ENCODE measurements at places on chromosomes 11 and 22.

GRCh38 chr11:61072316-61073109 lies 29.8 kb upstream of the CD5 start:
- no peak for DNase-seq

GRCh38 chr11:17508791-17509190 lies 32.1 kb upstream of the ABCC8 start:
- no peak for DNase-seq

DNA sequence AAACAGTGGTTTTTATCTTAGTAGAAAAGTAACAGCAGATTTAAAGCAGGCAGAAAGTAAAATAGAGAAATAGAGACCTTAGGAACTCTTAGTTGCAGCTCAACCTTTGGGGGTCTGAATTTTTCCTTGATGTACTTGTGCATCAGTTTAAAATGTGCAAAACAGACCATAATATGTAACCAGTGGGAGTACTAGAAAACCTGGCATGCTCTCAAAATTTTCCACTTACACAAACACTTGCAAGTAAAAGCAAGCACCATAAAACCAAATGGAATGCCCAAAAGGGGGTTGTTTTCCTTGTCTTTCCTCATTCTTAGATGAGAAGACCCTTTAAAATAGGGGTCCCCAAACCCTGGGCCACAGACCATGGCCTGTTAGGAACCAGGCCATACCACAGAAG lies 12.9 kb upstream of the MRGPRE start:
- DNase-seq: no peak

GRCh38 chr11:134932761-134933160 lies 520.7 kb upstream of the B3GAT1 start:
- DNase-seq: no peak

DNA sequence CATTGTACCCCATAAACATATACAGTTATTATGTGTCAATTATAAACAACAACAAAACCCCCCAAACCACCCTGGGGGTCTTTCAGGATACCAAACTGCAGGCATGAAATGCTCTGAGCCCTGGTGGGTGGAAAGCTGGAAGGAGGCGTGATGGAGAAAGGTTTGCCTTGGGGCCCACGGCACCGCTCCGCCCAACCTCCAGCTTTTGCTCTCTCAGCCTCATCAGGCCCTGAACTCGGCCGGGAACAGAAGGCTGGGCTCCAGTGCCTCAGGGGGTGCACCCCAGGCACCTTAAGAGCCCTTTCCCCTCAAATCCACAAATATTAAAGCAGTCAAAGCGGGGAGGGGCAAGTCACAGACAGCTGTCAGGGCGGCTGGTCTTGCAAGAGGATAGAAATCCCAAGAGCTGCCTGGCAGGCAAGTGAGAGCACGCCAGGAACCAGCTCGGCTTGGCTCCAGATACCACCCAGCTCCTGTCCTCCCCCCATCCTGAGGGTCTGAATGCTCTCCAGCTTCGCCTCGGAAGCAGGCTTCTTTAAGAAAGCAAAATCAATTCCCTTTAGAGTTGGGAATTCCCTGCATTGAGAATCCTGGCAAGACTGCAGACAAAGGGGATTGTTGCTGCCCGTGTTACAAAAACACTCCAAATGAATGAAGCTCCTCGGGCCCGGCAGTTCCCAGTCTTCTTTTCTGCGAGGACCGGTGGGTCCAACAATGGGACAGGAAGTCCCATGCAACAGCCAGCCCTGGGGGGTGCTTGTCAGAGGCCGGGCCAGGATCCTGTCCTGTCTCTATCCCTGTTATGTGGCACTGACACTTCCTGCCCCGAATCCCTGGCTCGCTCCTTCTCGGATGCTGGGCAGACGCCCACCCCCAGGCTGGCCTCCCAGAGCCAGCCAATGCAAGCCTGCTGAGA lies 80.8 kb downstream of the NAT10 start:
- no peak for DNase-seq

DNA sequence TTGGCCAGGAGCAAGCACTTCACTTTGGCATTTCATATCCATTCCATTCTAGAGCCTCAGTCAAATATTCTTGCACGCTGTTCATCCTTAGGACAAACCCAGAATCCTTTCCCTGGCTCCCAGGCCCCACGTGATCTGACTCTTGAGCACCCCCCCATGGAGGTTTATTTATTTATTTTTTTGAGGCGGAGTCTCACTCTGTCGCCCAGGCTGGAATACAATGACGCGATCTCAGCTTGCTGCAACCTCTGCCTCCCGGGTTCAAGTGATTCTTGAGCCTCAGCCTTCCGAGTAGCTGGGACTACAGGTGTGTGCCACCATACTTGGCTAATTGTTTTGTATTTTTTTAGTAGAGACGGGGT lies 12.7 kb upstream of the TSGA10IP start:
- DNase-seq: no peak

- no peak for DNase-seq
Observed at GRCh38 chr22:44289414-44290171, 23.2 kb downstream of the SHISAL1 start.

DNA sequence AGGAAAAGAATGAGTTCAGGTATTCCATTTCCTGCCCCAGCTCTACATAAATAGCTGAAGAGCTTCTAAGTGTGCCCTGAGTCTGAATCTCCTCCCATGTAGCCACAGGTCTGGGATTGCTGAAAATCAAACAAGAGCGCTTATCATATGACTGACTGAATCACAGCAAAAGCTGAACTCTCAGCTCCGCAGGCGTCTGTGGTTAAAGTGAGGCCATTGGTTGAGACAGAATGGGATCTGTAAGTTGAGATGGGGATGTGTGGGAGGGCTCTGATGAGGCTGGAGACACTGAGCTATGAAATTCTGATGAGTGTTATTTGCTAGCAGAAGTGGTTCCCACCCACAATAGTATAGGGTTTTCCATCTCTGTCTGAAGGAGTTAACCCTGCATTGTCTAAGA lies 637.0 kb downstream of the OPCML start:
- peak; percentile 76 for DNase-seq

- no peak for DNase-seq
Observed at GRCh38 chr11:82082976-82083375, 650.7 kb downstream of the FAM181B start.

DNA sequence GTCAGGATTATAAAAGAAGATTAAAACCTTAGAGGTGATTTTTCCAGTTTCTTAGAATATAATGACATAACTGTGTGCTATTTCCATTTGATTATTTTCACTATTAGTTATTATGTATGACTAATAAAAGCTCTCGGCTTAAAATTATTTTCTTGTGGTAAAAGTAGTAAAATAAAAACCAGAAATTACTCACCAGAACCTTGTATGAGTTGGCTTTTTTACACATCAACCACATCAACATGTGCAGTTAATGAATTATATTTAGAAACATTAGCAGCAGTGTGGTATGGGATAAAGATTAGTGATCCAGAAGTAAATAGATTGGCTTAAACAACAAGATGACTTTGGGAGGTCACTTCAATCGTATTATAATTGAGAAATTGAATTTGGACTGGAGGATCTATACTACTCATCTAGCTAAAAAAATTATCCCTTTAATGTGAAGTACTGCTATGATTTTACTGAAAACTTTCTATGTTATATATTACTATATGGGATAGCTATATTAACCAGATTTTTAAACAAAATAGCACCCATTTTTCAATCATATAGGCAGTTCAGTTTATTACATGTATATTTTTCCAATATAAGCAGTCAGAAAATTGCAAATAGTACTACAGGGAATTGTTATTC lies 2.8 kb upstream of the BCO2 start:
- DNase-seq: no peak

DNA sequence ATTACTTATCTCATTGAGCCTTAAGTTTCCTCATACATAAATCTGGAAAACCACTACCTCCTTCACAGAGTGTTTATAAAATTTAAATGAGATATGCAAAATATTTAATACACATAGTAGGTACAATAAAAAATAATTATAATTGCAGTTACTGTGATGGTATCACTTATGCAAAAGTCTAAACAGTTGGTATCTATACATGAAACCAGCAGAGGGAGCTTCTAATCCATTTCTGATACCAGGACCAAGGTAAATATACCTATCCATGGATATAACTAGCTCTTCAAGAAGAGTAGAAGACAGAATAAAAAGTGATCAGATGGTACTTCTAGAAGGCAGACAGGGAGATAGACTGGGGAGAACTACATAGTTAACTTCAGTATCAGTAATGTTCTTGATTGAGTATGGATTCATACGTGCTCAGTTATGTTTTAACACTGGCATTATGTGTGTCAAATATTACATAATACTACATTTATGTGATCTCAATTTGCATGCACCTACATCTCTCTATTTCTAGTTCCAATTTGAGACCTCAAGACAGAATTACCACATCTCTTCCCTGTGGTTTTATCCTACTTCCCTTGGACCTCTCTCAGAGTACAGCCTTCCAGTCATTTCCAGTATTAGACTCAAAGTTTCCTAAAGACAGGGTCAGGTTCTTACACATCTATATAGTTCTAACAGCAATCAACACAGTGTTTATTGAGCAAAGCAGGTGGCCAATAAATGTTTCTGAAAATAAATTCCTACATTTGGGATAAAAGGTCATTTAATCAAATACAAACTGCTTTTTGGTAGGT lies 13.7 kb upstream of the TSG101 start:
- DNase-seq: no peak

- no peak for DNase-seq
Observed at GRCh38 chr11:127006311-127006710, 5.7 kb upstream of the KIRREL3 start.

DNA sequence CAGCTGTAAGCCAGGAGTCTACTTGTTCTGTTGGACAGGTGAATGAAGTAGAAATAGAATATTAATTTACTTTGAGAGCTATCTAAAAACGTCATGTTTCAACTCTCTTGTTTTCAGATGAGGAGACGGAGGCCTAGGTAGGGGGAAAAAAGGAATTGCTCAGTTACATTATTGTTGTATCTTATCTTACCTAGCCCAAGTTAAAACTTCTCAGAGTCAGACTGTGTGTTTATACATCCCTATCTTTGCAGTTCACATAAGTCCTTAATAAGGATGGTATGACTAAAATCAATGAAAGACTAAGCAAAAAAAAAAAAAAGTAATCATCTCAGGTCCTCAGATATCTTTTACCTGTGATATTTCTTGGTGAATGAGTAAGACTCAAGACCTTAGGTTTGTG lies 62.8 kb downstream of the TEAD1 start:
- DNase-seq: no peak

DNA sequence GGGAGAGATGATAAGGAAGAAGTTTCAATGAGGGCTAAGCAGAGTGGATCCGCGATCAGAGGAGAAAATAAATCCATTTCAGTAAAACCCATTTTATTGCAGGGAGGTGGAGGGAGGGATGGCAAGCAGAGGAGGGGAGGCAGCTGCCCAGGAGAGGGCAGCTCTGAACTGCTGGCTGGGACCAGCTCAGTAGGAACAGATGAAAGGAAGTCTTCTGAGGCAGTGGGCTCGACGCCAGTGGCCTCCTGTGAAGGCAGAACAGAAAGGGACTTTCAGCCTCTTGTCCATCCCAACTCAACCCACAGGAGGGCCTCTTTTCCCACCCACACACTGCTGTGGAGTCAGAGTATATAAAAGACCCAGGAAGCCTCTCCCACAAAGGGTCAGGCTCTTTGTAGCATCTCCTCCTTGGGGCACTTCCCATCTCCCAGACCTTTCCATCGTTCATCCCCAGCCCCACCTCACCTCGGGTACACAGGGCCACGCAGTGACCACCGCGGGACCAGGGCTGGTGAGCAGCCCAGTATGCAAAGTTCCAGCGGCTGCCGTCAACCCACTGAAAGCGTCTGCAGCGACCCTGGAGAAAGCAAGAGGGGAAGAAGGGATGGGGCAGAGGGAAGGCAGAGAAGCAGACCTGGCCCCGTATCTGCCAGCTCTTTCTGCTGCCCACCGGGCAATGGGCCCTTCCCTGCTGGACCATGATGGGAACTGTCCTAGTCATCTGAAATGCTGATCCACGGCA lies 3.0 kb downstream of the PRG2 start:
- DNase-seq: no peak

DNA sequence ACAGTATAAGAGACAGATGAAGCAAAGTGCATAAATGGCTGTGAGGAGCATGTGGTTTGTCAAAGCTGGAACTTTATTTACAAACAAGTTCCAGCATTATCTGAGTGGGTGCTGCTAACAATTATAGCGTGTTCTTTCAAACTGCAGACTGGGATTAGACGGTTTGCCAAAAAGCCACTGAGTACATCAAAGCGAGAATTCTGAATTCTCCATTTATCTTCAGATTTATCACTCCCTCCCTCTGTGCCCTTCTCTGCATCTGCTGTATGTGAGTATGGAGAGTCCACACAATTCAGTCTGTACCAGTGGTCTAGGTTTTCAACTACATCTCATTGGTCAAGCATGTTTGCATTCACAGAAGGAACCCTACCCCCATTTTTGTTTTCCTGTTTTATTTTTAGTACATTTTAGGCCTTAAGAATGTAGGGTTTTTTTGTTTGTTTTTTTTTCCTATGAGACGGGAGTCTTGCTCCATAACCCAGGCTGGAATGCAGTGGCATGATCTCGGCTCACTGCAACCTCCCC lies 18.1 kb upstream of the INCENP start:
- DNase-seq: no peak

- no peak for DNase-seq
Observed at GRCh38 chr11:62908468-62909072, 12.6 kb downstream of the CHRM1 start.

- no peak for DNase-seq
Observed at GRCh38 chr11:64719406-64719805, 3.6 kb downstream of the NRXN2 start.

- no peak for DNase-seq
Observed at GRCh38 chr11:78770931-78771330, 196.3 kb upstream of the NARS2 start.

DNA sequence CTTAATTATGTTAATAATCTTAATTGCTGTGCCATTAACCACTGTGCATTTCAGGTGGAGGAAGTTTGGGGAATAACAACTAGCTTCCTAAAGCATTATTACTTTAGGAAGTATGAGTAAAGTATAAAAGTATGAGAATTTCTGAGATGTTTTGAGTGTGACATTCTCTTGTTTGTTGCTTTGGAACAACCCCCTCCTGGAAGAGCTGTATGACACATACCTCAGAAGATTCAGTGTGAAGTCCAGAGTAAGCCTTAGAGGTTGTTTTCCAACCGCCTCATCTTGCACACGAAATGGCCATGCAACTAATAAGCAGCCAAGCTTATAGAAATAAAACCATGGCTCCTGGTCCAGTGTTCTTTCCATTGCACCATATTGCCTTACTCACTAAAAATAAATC lies 21.7 kb downstream of the CCDC81 start:
- no peak for DNase-seq

DNA sequence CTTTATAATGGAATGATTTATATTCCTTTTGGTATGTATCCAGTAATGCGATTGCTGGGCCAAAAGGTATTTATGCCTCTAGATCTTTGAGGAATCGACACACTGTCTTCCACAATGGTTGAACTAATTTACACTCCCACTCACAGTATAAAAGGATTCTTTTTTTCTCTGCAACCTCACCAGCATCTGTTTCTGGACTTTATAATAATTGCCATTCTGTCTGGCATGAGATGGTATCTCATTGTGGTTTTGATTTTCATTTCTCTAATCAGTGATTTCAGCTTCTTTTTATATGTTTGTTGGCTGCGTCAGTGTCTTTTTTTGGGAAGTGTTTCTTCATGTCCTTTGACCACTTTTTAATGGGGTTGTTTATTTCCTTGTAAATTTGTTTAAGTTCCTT lies 679.3 kb downstream of the JRKL start:
- DNase-seq: no peak

- DNase-seq: no peak
Observed at GRCh38 chr22:49688516-49689254, 139.0 kb downstream of the BRD1 start.
